ENCODE measurements at places on chromosomes 12 and 14.
A peak's percentile ranks its signal among the peaks of the same experiment; 100 is the strongest.

DNA sequence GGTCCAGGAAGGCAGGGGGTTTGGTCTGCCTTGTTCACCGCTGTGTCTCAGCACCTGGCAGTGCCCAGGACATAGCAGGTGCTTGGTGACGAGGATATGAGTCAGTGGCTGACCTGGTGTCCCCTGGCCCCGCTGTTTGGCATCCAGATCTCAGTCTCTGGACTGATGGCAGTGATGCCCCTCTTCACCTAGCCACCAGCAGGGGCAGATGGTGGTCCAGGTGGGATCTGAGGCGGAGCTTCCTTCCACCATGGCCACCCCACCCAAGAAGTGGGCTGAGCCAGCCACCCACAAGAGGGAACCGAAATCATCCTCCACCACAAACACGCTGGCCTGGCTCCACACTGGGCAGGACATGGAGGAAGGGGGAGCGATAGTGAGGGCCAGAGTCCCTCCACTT, 16.1 kb upstream of the SH2B3 start:
- no peak for DNase-seq

DNA sequence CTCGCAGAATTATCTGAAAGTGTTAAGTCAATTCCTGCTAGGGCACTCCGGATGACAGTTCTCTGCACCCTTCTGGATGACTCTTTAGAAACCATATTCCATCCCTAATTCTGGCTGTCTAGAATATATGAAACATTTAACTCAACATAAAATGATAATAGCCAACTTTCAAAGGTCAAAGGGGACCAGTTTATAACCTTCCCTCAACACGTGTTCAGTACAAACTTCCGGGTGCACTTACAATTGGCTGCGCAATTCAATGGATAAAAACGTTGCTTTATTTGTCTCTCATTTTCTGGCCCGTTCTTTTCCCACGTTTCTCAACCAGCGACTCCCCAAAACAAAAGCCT, 1.3 kb downstream of the SBNO1 start:
- DNase-seq, result peak; percentile 27

DNA sequence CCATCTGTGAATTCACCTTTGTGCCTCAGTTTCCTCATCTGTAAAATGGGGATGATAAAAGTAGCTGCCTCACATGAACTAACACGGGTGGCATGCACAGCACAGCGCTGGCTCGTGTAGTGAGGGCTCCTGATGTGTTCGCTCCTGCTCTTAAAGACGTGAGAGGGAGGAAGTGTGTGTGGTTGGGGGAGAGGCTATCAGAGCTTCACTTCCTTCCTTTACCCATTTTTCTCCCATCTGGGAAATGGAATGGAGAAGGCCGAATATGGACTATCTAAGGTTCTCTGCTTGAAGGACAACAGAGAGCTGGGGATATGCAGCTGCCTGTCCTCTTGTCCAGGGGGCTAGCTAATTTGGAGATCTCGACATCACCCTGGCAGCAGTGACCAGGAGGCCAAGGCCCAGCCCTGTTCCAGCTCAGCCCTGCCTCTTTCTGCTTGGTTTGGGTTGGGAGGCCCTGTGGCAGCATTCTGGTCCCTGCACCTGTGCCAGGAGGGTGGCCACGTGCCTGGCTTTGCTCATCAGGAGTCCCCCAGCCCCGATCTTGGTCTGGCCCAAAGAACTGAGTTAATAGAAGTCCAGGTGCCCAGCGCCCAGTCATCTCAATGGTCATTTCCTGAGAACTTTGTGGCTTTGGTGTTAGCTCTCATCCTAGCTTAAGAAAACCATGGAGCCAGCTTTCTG, 44.5 kb upstream of the ESRRB start:
- no peak for DNase-seq

- DNase-seq, result no peak
These were observed 24.4 kb downstream of the SLC8B1 start for GRCh38 chr12:113310489-113310888.

- DNase-seq, result peak; percentile 50
These were observed at the start of gene ARID2 for GRCh38 chr12:45729233-45730083. Gene ARID2, plus strand, starts transcription at chr12:45729706. Its CDS starts 131 bp downstream, at chr12:45729837.

DNA sequence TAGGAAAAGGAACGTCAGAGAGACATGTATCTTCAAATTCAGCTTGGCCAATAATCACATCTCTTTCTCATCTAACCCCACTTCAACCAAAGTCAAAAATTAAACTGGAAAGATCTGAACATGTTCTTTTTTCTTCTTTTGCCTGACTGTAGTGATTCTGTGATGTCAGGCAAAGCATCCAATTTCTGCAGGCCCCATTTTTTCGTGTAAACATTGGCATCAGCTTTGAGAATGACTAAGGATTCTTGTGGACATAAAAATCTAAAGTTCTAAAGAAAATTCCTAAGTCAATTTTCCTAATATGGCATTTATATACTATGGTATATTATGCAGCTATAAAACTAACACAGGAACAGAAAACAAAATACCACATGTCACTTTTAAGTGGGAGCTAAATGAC, 89.1 kb downstream of the STXBP6 start:
- DNase-seq, result no peak

- no peak for DNase-seq
These were observed 101.4 kb downstream of the GPR65 start for GRCh38 chr14:88106377-88106776.

- DNase-seq, result no peak
These were observed 27.6 kb downstream of the SLC35E3 start for GRCh38 chr12:68773582-68773981.

DNA sequence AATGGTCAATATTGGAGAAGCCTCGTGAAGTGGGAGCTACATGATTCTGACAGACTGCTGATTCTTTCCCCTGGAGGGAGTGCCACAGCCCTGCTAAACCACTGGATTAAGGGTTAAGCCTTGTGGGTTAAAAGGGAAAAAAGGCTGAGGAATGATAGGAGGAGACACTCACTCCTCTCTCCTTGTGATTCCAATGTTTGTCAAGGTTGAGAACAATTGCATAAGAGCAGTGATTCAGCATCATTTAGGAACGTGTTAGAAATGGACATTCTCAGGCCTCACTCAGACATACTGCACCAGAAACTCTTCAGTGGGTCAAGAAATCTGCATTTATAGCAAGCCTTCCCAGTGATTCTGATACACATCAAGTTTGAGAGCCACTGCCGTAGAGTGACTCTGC, 87.8 kb upstream of the GZMB start:
- DNase-seq, result no peak

DNA sequence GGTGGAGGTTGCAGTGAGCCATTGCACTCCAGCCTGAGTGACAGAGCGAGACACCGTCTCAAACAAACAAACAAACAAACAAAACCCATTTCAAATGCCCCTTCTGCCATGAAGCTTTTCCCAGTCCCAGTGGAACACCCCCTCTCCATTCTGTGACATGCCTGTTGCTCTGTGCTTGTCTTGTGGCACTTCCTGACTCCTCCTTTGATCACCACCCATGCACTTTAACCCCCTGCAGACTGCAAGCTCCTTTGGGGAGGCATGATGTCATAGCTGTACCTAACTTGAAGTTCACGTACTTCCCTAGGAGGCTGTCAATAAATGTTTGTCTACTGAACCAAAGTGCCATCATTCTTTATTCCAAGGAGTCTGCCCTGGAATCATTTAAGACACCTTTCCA, 64.7 kb downstream of the TMCC3 start:
- no peak for DNase-seq

- no peak for DNase-seq
These were observed 47.2 kb downstream of the ARMH4 start for GRCh38 chr14:58104808-58105207.

DNA sequence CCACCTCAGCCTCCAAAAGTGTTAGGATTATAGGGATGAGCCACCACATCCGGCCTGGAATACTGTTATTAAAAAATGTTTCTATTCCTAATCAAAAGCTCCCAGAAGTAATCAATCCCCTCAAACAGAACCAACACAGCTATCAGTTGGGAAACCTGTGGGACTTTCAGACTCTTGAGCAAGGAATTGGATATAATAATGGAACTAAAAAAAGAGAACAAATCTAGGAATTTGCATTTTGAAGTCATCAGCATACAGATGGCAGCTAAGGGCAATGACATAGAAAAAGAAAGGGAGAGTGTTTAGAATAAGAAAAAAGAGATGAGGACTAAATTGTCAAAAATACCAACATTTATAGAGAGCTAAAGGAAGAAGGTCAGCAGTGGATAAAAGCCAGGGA, 54.7 kb upstream of the AMN1 start:
- DNase-seq, result no peak

DNA sequence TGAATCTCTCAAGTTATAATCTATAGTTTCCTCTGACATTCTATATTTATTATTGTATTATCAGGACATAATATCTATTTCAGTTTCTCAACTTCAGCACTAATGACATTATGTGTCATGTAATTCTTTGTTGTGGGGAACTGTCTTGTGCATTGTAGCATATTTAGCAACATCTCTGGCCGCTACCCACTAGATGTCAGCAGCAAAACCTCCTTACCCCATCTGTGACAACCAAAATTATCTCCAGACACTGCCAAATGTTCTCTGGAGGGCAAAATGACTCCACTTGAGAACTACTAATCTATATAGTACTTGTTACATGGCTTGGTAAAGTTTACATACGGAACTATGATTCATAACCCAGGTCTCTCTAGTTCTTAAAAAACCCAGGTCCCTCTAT, 110.2 kb downstream of the RASSF9 start:
- DNase-seq, result no peak

- no peak for DNase-seq
These were observed 753.1 kb upstream of the TBX3 start for GRCh38 chr12:115437061-115437567.

- no peak for DNase-seq
These were observed 80.8 kb downstream of the GALNT9 start for GRCh38 chr12:132248453-132249167.

- DNase-seq, result no peak
These were observed 38.9 kb downstream of the SLC17A8 start for GRCh38 chr12:100395811-100396210.

Measured in HuH-7.5 (cell line).